ENCODE measurements at places on chromosomes 11 and 22.

DNA sequence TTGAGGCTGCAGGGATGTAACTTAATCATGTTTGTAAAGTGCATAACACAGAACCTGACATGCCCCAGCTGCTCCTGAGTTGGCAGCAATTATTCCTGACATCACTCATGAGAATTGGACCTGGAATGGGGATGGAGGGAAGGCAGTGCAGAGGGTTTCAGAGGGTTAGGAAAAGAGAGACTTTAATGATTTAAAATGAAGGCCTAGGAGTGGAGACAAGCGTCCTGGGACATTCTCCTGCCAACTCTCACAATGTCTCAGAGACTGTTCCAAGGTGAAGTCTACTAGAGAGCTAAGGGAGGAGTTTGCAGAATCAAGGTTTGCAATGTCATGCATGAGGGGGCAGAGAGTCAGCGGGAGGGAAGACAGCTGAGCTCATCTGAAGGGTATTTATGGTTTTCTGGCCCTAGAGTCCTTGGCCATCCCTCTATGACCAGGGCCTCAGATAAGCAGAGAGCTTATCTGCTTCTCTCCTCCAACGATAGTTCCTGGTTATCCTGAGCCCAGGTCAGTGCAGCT is 36.9 kb downstream of the GGTLC2 start:
- DNase-seq = no peak

DNA sequence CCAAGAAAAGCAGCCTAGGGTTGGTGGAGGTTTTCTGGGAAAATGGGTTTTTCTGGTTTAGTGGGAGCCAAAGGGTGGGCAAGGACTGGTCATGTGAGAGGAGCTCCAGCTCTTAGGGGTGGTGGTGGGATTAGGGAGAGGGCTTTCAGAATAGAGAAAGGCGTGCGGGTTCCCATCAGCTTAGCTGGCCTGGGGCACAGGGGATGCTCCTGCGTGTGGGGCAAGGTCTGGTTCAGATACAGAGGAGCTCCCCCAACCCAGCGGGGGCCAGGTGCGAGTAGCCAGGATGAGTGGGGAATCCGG is 644 bp downstream of the TMEM134 start:
- DNase-seq = no peak

GRCh38 chr11:4851033-4851432 is 2.0 kb upstream of the OR51S1 start:
- no peak for DNase-seq

DNA sequence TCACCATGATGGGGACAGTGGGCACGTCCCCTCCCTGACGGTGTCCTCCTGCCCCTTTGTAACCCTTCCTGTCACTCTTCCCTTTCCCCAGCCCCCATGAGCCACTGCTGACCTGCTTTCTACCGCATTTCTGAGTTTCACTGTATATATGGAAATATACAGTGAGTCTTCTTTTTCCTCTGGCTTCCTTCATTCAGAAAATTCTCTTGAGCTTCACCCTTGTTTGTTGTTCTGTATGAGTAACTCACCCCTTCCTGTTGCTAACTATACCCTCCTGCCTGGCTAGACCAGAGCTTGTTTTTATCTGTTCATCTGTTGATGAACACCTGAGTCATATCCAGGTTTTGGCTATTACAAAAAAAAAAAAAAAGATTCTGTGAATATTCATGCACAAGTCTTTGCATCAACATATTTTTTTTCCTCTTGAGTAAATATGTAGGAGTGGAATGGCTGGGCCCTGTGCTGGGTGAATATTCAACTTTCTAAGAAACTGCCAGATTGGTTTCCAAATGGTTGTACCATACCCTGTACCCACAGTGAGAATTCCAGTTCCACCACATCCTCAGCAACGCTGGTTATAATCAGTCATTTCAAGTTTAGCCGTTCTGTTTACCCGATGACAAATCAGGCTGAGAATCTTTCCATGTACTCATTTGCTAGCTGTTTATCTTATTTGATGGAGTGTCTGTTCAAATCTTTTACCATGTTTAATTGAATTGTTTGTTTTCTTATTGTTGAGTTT is 62.0 kb downstream of the IGF2 start:
- DNase-seq = no peak

- no peak for DNase-seq
Observed at GRCh38 chr11:120510406-120511115, 987 bp upstream of the GRIK4 start.

GRCh38 chr11:47524291-47524874 is 28.5 kb downstream of the CELF1 start:
- no peak for DNase-seq

GRCh38 chr11:11822946-11823345 is 18.8 kb upstream of the USP47 start:
- DNase-seq = no peak

DNA sequence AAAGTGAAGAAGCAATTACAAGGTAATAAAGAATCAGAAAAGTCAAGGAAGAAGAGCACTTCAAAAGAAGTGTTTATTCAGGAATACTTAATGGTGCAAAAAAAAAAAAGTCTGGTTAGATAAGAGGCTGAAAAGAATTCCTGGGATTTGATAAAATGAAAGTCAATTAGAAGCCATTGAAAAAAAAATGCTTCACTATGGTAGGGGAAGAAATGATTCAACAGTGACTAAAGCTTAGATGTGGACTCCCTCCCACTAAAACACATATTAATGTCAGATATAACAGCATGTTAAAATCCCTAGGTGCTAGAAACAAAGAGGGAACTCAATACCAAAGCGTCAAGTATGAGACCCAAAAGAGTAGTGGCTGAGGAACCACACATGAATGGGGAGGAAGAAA is 335.3 kb upstream of the PITPNB start:
- no peak for DNase-seq

DNA sequence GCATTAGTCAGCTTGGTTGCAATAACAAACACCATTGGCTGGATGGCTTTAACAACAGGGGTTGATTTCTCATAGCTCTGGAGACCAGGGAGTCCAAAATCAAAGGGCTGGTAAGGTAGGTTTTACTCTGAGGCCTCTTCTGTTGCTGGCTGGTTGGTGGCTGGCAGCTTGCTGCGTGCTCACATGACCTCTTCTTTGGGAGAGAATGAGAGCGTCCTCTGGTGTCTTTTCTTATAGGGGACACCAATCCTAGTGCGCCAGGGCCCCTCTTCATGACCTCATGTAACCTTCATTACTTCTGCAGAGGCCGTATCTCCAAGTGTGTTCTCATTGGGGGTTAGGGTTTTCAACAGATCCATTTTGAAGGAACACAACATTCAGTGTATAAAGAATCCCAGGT is 1308.3 kb downstream of the TBC1D22A start:
- DNase-seq = no peak

GRCh38 chr11:64755681-64756361 is 4.0 kb downstream of the PYGM start:
- DNase-seq = no peak

DNA sequence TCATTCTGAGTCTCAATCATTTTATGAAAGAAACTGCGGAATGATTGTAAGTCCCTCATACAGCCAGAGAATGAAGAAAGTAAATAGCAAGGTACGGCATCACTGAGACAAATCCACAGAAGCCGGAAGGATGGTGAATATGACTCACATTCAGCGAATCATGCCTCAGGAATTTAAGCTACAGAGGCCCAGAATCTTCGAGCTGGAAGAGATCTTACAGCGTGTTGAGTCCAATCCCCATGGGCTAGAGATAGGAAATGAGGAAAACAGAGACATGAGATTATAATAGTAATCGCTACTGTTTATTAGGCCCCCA is 173.2 kb downstream of the KIF18A start:
- DNase-seq = no peak

- DNase-seq = no peak
Observed at GRCh38 chr11:16785520-16786128, 47.2 kb downstream of the C11orf58 start.

GRCh38 chr11:62245271-62245753 is 3.3 kb downstream of the SCGB1D2 start:
- DNase-seq = no peak

DNA sequence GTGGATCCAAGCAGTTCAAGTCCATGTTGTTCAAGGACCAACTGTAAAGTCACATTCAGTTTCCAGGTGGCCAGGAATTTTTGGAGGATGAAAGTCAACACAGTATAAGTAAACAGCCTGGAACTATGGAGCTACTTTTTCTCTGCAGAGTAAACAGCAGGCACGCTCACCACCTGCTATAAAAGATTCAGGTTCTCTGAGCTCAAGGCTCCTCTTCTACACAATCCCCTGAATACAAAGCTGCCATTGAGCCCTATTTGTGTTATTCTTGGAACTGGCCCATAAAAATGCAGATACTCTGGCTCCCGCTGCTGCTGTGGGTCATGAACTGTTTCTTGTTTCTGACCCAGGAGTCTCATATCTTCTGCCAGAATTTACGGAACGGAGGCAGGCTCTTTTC is 56.9 kb upstream of the PRR5 start:
- DNase-seq = no peak
